ENCODE measurements at places on chromosomes 1 and 21.

DNA sequence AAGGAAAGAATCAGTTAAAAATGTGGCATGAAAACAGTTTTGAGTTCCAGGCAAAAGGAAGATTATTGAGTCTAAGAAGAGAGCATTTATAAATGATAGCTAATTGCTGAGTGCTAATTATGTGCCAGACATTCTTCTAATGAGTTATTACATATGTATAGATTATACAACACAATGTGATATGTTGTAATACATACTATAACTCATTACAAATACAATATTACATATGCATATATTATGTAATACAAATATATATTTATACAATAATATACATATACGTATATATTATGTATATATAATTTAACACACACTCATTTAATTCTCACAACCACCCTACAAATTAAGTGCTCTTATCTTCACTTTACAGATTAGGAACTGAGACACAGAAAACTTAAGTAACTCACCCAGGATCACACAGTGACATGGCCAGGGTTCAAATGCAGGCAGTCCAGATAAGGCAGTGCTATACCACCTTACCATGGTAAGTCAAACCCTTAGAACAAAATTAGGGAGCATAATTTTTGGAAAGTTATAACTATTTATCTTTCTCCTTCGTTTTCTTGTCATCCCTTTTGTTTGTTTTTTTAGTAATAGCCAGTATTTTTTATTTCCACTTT is 4.0 kb downstream of the SORT1 start:
- DNase-seq, result no peak

- DNase-seq, result no peak
Observed at GRCh38 chr21:42837421-42838211, 41.7 kb downstream of the WDR4 start.

DNA sequence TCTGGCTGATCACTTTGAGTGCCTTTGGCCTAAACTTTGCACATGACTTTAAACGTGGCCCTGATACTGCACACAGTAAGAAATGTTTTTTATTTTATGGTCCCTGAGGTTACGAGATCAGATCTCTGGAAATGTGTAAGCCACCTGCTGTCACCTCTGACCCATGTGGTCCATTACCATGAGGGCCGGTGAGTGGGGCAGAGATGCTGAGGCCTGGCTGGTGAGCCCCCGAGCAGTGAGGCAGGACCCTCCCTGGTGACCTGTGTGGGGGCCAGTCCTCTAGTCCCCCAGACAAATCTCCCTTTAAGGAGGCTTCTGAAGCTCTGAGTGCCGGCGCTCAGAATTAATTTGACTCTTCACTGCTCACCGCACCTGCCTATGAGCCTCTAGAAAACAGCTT is 12.4 kb downstream of the TFF3 start:
- no peak for DNase-seq

GRCh38 chr1:110440877-110441276 is 10.1 kb upstream of the PROK1 start:
- no peak for DNase-seq

- no peak for DNase-seq
Observed at GRCh38 chr1:29266912-29267311, 30.6 kb downstream of the PTPRU start.

GRCh38 chr1:202836623-202837403 is 26.1 kb downstream of the PCAT6 start:
- DNase-seq, result no peak

GRCh38 chr21:33069994-33070743 is at the start of gene OLIG1:
OLIG1 (plus strand) TSS chr21:33070141; CDS start chr21:33070247, 106 bp downstream.
- peak; percentile 70 for DNase-seq

DNA sequence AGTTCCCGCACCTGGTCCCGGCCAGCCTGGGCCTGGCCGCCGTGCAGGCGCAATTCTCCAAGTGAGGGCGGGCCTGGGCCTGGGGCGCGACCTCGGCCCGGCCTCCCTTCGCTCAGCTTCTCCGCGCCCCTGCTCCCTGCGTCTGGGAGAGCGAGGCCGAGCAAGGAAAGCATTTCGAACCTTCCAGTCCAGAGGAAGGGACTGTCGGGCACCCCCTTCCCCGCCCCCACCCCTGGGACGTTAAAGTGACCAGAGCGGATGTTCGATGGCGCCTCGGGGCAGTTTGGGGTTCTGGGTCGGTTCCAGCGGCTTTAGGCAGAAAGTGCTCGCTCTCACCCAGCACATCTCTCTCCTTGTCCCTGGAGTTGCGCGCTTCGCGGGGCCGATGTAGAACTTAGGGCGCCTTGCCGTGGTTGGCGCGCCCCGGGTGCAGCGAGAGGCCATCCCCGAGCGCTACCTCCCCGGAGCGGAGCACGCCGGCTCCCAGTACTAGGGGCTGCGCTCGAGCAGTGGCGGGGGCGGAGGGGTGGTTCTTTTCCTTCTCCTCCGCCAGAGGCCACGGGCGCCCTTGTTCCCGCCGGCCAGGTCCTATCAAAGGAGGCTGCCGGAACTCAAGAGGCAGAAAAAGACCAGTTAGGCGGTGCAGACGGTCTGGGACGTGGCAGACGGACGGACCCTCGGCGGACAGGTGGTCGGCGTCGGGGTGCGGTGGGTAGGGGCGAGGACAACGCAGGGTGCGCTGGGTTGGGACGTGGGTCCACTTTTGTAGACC is 1.2 kb downstream of the OLIG1 start:
- DNase-seq, result no peak

DNA sequence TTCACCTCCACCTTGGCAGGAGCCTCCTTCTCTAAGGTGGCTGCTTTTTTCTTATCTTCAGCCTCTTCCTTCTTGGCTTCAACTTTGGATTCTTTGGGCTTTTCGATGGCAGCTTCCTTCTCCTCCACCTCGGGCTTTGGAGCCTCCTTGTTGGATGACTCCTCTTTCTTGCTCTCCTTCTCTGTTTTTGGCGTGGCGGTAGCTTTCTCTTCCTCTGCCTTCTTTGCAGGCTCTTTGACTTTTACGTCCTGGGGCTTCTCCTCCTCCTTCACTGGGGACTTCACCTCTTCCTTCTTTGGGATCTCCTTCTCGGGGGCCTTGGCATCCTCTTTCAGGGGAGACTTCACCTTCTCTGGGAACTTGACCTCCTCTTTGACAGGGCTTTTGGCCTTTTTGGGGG is 13.9 kb upstream of the CD2 start:
- DNase-seq, result no peak

DNA sequence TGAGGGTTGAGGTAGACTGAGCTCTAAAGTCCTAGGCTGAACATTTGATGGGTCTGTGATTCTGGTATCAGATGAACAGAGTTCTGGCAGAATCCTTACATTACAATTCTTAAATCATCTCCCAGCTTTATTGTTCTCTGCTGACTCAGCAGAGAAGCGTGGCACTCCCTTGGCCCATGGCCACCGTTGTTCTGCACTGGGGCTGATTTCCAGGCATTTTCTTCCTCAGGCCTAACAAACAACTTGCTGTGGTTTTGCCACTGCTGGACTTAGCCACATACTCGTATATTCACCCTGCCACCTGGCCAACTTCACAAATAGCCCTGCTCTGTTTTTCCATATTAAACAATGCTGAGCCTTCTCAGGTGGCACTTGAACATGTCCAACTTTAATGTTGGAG is 223.2 kb downstream of the TNR start:
- no peak for DNase-seq
